Thyroid gland (tissue), 4 donors: ENCODE measurements at places on chromosomes 1 and 21. TPM values are rescaled to one million over a fixed set of nuclear protein-coding genes. Genes with fewer than 3 reads are reported as not detected.

OR2L8 gene
- total RNA-seq, result not detected

SPRR2F gene
- total RNA-seq, result not detected

TP53BP2 gene
- 93.9 TPM for total RNA-seq

OR2L3 gene
- total RNA-seq, result not detected

ASCL5 gene
- not detected for total RNA-seq

RHOU gene
- total RNA-seq, result 18.5 TPM

CELSR2 gene
- 54.9 TPM for total RNA-seq

C1orf87 gene
- not detected for total RNA-seq

CENPF gene
- 0.44 TPM for total RNA-seq

AGO1 gene
- total RNA-seq, result 27.5 TPM

TMEM222 gene
- total RNA-seq, result 46.0 TPM
